ENCODE measurements at places on chromosomes 13 and 19.

DNA sequence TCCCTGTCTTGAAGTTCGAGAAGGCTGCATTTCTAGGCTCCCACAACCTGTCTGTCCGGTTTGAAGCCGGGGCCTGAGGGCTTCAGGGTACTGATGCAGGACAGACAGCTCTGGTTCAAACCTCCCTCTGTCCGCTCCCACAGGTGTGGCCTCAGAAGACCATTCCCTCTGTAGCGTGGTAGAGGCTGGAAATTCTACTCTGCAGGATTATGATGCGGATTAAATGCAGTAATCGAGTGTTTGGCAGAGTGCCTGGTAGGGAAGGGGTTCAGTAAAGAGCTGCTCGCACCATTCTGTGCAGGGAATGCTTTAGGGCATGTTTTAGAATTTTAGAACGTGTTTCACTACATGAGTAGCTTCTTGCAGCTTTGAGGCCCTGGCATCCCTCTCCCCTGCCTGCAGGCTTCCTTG lies 30.5 kb downstream of the PPP1R37 start:
- DNase-seq, result no peak

- DNase-seq, result no peak
Observed at GRCh38 chr19:43408043-43408442, 6.6 kb upstream of the TEX101 start.

DNA sequence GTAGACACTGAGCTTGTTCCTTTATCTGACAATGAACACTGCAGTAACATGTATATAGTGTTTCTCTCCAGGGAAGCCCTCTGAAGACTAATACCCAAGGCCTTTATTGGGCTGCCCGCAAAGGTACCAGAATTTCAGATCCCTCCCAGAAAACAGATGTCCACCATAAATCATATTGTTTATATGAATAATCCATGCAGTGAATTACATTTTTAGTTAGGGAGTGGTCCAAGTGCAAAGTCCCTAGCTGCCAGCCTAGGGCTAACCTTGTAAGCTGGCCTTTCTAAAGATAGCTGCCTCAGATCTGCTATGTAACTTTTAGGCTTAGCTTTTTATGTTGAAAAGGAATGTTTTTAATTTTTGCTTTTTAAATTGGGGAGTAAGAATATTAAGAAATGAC lies 44.7 kb downstream of the TDRD3 start:
- DNase-seq, result no peak

DNA sequence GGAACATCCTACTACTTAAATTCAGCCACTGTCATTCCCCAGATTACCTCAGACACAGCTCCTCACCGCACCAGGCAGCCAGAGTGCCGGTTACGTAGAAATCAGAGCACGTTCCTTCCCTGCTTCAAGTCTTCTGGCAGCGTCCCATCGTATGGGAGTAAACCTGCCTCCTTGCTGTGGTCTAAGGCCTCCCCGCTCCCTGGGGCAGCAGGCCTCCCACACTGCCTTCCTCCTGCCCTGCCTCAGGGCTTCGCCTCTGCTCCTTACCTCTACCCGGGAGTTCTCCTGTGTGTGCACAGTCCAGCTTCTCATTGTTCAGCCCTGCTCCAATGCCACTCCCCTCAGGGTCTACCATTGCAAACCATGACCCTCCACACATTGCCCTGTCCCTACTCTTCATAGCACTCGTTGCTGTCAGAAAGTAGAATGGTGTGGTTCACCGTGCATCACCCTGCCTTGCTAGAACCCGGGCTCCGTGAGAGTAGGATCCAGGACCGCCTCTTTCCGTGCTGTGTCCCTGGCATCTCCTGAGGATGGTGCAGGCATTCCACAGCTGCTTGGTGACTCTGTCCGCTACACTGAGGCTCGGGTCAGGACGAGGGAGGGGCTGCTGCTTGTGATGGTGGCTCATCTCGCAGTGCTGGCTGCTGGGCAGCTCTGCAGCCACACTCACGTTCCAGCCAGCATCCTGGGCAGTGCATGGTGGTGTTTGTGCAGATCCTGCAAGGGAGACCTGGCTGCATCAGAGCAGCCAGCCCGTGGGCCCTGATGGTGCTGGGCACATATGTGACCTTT lies 6.9 kb downstream of the POP4 start:
- no peak for DNase-seq

DNA sequence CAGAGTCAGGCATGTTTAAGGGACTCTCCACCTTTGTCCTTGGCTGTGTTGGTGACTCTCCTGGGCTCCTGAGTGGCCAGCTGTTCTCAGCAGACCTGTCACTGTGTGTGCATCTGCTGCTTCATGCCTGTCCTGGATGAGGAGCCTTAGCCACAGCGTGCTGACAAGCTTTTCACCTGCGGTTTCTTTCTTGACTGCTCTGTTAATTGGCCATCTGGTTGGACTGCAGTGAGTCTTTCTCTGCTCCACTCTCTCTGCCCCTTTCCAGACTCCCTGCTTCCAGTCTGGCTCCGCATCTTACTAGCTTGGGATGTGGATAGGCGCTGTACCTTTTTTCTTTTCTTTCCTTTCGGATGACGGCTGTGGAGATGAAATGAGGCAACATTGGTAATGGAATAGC lies 38.8 kb downstream of the POLR1D start:
- no peak for DNase-seq

DNA sequence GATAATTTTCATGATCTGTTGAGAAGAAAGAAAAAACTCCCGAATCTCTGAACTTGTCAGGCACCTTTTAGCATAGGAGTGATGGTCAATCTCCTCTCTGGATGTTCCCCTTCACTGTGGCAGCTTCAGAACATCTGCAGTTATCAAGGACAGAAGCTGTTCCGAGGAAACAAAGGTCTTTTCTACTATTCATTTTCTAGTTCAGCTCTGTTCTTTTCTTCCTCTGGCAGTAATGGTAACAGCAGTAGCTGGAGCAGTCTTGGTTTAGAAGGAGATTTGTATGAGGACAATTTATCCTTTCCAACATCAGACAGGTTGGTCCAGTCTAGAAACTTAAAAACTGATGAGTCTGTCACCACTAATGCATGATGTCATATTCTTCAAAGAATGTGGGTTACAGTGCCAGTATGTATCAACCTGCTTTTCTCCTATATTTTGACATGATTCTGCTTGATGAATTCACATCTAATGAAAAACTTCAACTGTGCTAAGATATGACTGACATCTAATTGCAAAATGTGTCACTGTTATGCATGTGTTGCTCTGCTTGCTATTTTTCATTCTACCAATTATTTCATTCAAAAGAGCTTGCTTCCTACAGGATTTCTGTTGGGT lies 41.0 kb downstream of the AKAP11 start:
- DNase-seq, result no peak

DNA sequence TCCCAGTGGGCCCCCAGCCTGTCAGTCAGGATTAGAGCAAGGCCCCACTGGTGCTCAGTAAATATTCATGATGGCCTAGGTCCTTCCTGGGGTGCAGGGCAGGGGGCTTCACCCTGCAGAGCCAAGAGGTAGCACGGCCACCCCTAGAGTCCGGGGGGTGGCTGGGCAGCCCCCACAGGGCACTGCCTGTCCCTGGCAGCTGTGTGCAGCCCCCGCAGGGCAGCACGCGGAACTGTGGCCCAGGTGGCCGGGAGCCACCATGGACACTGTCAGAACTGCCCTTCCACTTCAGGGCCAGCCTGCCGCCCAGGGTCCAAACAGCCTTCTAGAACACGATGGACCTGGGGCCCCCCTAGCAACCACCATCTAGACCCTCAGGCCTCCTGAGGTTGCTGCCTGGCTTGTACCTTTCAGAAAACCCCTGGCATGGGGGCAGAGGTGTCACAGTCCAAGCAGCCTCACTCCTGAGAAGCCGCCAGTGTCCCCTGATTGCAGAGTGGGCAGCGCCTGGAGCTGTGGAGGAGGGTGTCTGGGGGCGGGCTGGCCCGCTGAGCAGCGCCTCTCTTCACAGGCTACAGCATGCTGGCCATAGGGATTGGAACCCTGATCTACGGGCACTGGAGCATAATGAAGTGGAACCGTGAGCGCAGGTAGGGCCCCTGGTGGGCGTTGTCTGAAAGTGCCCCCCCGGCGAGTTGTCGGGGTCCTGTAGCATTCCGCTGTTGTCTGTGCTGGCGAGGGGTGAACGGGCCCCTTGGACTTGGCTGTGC lies 2.9 kb upstream of the YJEFN3 start:
- DNase-seq, result no peak

- no peak for DNase-seq
Observed at GRCh38 chr13:42977219-42977659, 14.8 kb downstream of the EPSTI1 start.

DNA sequence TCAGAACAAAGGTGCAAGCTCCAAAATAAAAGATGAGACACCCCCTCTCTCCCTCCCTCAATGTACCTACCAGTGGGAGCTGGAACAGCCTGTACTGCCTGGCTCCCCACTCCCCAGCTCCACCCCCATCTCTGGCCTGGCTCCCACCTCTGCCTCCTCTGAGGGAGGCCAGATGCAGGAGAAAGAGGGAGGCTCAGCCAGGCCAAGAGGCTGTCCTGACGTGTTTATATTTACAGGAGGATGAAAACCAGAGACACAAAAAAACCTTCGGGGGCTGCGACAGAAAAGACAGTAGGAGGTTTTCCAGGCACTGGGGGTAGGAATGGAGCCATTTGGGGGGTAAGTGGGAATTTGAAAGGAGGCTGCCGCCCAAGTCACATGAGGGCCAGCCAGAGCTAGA lies 19.7 kb downstream of the ARHGEF18 start:
- no peak for DNase-seq

- DNase-seq, result no peak
Observed at GRCh38 chr13:73096638-73097037, 37.8 kb downstream of the KLF5 start.

GRCh38 chr13:91174886-91175501 lies 172.5 kb upstream of the MIR17HG start:
- no peak for DNase-seq

DNA sequence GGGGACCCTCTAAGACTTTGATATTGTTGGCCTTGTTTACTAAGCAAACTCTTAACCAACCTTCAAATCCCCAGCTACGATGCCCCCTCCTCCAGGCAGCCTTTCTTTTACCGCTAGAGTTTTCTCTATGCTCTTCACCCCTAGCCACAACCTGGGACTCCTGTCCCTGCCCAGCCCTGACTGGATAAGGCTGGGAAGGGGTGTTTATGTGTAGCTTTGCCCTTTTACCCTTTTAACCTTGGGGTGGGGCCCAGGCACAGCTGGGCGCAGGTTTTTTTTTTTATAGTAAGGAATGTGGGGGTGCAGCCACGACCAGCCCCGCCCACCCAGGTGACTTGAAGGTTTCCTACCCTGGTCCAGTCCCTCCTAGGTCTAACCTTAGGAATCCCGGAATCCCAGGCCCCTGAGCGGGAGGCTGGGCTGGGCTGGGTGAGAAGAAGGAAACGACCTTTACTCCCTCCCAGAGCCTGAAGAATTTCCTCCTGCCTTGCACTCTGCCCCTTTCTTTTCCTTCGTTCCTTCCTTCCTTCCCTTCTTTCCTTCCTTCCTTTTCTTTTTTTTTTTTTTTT lies 12.2 kb downstream of the TJP3 start:
- DNase-seq, result no peak

DNA sequence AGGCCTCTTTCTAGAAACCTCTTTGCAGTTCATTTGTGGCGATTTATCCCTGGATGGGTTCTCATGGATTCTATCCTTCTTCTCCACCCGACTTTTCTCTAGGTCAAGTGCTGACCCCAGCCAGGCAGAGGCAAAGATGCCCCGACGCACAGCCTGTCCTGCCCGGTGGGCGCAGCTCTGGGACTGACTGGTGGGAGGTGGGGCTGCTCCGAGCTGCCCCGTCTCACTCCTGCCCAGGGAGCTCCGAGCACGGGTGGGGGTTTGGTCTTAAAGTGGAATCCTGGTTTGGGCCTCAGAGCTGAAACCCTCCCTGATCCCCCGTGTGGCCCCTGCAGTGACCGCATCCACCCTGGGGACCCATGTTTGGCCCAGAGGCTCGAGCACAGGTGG lies 44.5 kb downstream of the GAS6 start:
- DNase-seq, result no peak

DNA sequence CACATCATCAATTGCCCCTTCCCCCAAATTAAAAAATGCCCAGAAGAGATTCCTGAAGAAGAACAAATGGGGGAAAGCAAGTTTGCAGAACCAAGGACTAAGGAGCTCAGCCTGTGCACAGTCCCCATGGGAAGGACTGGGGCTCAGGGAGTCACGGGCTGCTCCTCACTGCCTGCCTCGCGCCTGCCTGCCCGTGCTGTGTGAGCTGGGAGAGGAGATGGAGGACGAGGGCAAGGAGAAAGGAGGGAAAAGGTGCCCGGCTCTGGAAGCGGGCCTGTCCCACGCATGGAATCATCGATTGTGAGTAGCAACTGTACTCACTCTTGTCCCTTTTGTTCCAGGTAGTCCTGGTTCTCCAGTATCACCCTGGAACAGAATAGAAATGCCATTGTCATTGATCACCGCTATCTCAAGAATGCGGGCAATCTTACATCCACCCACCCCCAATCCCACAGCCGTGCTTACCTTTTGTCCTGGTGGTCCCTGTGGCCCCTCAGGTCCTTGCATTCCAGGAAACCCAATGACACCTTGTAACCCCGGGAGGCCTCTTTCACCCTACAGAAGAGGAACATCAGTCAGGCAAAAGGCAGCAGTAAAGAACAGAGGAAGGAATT lies 93.4 kb downstream of the COL4A1 start:
- DNase-seq, result no peak

- DNase-seq, result no peak
Observed at GRCh38 chr19:39130337-39131254, 5.0 kb downstream of the PAK4 start.

DNA sequence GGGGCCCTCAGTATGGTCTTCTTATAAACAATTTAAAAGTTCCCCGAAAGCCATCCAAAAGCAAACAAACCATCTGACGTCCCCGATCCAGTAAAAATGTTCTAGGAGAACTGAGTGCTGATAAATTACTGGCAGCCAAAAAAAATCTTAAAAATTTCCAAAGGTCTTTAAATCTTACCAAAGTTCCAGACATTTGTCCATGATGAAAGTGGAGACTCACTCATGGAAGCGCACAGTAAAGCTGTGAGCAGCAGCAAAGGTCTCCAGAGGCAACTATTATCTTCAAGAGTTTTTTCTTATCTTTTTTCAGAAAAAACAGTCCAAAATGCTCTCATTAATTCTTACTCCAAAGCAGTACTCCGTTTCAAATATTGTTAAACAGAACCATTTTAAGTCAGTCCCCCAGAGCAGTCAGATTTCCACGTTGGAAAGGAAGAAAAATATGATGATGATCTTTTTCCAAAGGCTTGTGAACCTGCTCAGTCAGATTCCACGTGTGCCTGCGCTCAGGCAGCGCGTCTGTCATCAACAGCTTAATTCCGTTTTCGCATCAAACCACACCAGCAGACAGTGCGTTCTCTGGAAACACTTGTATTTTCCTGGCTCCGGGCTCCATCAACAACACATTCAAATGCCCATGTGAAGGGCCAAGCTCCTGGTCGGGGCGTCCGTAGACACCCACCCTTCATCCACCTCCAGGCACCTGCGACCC lies 85.4 kb downstream of the COL4A1 start:
- DNase-seq, result no peak

DNA sequence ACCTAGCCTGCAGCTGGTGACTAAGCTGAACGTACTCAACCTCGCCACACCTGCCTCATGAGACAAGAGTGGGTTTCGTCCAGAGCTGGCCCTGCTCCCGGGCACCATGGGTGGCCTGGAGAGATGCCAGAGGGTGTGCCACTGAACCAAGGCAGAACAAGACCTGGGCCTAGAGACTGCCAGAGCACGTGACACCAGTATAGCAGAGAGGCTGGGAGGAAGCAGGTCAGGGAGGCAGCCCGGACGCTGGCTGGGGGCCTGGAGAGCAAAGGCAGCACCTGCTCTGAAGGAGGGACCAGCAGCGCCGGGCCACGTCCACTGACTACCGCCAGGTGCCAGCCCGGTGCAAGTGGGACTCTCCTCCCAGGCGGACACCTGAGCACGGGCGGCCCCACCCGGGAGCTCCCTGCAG lies 7.3 kb upstream of the C13orf46 start:
- DNase-seq, result peak; percentile 100
